ENCODE measurements at places on chromosomes 12 and 14.
A peak's percentile ranks its signal among the peaks of the same experiment; 100 is the strongest.

- DNase-seq, result no peak
Measured at GRCh38 chr12:19937161-19937560, 431.2 kb upstream of the PDE3A start.

- no peak for DNase-seq
Measured at GRCh38 chr12:9118158-9118557, 2.4 kb upstream of the A2M start.

DNA sequence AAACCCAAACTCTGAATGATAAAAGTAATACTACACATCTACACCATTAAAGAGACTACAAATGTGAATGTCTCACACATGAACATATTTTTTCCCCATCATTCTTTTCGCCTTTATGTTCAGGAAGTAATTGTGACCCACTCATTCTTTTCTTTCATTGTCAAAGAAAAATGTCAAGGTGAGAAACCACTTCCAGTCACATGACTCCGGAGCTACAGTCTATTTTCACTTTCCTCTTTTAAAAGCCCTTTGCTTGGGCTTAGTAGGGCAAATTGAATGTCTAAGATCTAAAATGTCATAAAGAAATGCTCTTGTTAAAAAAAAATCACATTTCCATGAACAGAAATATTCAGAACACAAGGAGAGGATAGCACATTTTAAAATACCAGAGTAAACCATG lies 461.3 kb downstream of the SOX5 start:
- DNase-seq, result no peak

DNA sequence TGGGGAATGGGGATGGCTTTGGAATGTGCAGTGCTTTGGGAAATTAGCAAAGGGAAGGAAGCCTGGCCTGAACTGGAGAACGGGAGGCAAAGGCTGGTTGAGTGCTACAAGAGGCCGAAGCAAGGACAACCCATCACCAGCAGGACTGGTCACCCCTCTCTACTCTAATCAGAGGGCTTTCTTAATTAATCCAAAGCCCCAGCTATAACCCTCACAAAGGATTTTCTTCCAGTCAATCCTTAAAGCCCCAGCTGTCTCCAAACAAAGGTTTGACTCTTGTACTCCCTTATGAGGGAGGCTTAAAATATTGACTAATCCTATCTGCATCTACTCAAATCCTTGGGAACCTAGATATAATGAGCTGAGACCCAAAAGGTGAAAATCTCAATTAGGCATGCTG lies 256.3 kb downstream of the NTF3 start:
- DNase-seq, result no peak

- no peak for DNase-seq
Measured at GRCh38 chr14:31884776-31885379, 192.2 kb upstream of the ARHGAP5 start.

DNA sequence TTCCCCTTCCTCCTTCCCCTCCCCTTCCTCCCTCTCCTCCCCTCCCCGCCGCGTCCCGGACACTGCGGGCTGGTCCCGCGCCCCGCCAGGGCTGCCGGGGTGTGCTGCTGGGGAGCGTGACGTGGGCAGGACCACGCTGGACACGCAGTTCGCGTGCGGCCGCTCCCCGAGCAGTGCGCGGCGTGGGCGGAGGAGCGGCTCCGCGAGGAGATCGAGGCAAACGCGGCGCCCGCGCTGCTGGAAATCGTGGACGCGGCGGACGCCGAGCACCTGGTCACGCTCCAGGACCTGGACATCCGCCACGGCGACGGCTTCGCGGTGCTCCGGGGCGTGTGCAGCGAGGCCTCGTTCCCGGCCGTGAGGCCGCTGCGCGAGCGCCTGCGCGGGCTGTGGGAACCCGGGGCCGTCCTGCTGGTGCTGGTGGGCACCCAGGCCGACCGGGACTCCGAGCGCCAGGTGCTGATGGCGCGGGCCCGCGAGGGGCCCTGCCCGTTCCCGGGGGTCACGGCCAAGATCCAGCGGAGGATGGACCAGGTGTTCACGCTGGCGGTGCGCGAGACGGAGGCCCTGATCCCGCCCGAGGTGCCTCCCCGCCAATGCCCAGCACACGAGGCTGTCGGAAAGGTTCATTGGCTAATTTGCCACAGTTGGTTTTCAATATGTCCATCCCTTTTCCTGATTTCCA lies 84.3 kb downstream of the TNFAIP2 start:
- peak; percentile 44 for DNase-seq

DNA sequence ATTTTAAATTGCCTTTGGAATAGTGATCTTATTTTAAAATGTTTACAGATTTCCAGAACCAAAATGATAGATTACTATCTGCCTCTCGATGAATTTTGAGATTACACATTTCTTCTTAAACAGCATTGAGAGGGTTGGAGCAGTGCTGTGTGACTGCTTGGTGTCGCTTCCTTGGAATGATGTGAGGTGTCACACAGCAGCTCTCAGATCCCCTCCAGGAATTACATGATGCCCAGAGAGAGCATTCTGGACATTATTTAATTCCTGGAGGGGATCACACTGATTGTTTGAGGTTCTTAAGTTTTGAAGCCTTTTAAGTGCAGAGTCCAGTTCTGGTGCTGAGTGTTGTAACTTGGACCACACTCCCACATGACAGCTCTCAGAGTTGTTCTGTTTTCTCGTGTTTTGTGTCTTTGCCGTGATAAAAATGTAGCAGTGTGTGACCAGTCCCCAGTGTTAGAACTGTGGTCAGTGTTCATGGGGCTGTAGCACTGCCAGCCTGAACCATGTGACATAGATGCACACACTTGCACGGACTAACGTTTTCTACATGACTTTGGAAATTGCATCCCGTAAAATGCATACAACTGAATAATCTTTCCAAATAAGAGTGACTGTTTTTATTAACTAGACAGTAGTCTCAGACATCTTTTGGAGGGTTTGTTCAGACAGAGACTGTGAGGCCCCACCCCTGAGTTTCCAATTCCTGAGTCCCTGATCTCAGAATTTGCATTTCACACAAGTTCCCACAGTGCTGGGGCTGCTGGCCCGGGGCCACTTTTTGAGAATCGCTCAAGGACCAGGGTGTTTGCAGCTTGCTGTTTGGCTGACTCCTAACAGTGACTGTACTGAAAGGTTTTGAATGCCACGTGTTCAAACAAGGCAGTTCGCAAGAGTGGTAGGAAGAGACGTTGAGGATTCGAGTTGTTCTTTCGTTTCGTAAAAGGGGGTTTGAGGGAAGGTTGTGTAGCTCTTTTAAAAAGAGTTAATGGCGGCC lies 26.0 kb downstream of the XRCC3 start:
- no peak for DNase-seq

DNA sequence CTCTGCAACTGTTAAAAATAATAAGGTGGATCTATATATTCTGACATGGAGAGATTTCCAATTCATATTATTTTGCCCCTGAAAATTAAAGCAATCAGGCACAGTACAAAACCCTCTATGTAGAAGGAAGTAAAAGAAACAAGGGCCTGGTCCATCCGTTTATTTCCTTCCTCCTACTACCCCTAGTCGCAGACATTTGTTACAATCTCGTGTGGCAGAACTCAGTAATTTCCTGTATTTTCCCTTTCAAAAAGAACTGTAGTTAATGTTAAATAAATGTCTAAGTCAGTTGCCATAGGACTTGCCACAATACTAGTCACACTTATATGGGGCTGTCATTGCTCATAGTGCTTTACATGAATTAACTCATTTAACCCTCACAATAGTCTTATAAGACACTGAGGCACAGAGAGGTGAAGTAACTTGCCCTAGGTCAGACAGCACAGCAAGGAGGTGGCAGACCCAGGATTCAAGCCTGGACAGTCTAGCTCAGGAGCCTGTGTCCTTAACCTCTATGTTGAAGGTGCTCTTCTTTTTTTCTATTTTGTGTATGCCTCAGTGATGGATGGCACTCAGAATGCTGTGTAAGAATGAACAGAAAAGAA lies 24.2 kb downstream of the NINJ2 start:
- no peak for DNase-seq

DNA sequence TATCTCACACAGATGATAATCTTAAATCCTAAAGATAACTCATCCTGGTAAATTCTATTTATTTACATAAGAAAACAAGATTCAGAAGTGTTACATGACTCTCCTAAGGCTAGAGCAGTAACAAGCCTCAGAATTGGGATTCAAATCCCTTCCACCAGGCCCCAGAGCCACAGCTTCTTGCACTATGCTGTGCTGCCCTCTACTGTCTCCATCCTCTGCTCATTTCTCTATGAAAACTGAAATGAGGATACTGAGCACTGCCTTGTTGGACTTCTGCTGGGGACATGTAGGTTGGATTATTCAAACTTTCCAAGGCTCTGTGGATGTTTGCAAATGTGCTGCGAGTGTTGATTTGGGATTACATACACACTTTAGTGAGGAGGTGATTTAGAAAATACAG lies 23.5 kb upstream of the C12orf50 start:
- DNase-seq, result peak; percentile 62

GRCh38 chr14:58401587-58401986 lies 5.9 kb downstream of the TOMM20L start:
- peak; percentile 8 for DNase-seq

DNA sequence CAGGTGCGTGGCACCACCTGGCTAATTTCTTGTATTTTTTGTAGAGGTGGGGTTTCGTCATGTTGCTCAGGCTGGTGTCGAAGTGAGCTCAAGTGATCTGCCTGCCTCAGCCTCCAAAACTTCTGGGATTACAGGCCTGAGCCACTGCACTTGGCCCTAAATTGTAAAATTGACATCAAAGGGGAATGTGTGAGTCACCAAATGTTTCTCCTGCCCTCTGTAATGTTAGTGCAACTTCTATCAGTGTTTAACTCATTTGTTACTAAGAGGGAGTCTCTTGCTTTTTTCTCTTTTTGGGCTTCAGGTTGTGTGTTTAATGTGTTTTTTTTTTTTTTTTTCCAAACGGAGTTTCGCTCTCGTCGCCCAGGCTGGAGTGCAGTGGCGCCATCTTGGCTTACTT lies 2.3 kb downstream of the TULP3 start:
- no peak for DNase-seq

DNA sequence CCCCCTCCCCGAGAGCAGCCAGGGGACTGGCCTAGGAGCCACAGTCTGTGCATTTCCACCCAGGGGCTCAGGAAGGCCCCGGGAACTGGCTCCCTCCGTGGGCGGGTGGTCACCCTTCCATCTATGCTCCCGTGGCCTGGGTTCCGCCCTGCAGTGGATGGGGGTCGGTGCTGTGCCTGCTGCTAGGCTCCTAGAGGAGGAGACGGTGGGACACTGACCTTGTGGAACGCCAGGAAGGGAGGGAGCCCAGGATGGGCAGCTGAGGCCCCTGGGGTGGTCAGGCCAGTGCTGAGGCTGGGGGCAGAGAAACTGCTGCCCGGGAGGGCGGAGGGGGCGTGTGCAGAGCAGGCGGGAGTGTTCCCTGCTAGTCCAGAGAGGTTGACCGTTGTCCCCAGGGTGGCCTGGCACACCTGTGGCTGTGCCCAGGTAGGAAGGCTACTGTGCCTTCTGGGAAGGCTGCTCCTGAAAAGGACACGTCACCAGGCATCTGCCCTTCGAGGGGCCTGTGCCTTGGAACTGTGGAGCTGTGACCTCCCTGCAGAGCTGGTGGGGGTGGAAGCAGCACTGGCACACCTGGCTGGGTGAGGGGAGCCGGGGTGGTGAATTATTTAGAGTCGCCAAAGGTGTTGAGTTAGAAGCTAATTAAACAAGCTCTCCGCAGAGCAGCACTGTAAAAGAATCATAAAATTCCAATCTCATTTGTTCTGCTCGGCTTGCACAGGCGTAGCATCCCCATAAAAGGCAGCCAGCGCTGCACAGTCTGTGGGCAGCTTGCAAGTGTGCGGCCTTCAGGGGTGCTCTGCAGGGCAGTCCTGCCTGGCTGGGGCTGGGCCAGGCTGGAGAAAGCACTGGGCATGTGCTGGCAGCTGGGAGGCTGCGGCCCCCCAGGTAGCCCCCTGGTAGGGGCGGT lies 145.1 kb downstream of the KIF26A start:
- no peak for DNase-seq

- peak; percentile 61 for DNase-seq
Measured at GRCh38 chr12:108838194-108839017, 19.0 kb downstream of the SSH1 start.

GRCh38 chr14:92437309-92437708 lies 76.3 kb upstream of the RIN3 start:
- no peak for DNase-seq

- no peak for DNase-seq
Measured at GRCh38 chr12:23446746-23447145, 502.7 kb downstream of the SOX5 start.

All from GM23338 (cell line).